ENCODE measurements at places on chromosomes 11 and 22.

GRCh38 chr11:94537031-94537600 lies 6.6 kb upstream of the FUT4 start:
- DNase-seq = no peak

DNA sequence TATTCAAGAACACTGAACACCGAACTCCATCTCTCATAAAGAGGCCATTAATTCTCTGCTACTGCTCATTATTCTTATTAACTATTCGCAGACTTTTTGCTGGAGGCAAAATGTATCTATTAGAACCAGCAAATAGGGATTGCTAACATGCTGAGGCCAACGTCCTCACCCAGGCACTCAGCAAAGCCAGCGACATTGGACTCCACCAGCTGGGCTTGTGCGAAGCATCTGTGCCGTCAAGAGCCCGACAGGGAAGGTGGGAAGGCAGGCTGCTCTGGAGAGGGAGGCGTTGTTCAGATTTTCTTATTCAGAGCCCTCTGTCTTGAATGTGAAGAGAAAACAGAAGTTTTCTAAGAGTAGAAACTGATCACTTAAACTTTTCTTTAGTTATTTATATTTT lies 615.6 kb upstream of the KIRREL3 start:
- DNase-seq = no peak

- DNase-seq = no peak
These were observed 562.6 kb upstream of the ANO3 start for GRCh38 chr11:25769287-25769686.

DNA sequence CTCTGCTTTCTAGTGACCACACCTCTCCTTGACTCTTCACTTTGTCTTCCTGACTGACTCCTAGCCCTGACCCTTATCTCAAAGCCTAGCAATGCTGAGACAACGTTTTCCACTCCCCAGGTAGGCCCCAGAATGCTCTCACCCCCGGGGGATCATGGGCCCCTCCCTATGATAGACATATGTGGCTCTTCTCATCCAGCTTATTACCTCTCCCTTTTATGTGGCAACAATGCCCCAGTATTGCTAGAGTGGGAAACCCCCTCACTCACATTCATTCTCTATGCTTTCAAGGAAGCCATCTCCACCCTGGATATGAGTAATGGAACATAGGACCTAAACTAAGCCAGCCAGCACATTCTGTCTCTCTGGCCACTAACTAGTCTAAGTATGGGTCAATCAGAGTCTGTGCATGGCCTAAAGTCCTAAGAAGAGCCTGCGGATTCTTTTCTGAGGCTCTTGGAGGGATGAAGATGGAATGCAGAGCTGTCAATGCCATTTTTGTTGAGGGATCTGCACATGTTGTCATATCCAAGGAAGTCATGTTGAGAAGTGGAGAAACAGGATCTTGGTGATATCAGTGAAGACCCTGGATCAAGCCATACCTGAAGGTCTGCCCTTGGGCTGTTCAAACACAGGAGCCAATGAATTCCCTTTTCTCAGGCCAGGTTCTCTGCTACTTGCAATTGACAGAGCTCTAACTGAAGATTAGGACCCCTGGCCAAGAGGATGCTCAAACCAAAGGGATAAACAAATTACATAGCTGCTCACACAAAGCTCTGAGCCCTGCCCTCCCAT lies 79.8 kb upstream of the GRK3 start:
- DNase-seq = peak; percentile 27

GRCh38 chr11:30960387-30960992 lies 374.3 kb upstream of the MPPED2 start:
- DNase-seq = no peak

- no peak for DNase-seq
These were observed 79.4 kb downstream of the RBMXL2 start for GRCh38 chr11:7167976-7168740.

GRCh38 chr11:27773884-27774283 lies 73.6 kb upstream of the BDNF start:
- no peak for DNase-seq

DNA sequence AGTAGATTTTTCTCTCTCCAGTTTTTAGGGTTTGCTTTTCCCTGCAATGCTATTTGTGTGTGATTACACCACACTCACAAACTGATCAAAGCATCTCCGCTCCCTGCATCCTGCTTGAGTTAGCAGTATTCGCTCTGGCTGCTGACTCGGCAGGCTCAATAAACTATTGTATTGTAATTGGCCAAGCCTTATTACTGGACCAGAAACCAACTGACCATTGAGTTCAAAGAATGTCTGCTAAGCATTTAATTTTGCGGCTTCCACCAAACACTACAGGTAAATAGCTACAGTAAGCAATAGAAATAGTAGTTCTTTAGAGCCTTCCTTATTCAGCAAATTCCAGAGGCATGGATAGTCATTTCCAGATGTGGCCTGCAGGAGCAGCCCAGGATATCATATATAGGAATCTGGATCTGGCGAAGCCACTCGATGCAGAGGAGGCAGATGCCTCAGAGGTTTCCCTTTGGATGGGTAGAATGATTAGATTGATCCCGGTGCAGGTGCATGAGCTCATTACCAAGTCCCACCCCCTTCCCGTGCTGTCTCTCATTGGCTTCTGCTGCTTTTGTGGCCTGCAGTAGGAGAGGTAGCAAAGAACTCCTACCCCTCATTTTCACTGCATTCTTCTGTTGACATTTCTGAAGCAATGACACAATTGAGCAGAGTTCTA lies 77.3 kb downstream of the COMMD9 start:
- no peak for DNase-seq

GRCh38 chr11:87254562-87254961 lies 216.8 kb downstream of the TMEM135 start:
- no peak for DNase-seq

DNA sequence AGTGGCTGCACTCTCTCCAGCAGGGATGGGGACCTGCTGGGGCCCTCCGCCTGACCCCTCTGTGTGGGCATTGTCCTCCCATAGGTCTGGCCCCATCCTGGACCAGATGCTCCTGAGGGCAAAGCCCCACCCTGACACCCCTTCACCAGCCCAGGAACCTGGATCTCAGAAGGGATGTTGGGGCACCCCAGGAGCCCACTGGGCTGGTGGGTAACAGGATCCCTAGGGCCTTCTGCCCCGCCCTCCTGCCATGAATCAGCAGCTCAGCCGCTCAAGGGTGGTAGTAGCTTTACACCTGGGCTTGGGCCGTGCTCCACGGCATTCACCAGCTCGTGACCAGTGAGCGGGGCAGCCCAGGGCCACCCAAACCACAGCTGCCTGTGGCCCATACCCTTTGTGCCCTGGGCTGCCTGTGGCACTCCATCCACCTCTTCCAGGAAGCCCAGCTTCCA lies 1.0 kb upstream of the MAPK12 start:
- no peak for DNase-seq

DNA sequence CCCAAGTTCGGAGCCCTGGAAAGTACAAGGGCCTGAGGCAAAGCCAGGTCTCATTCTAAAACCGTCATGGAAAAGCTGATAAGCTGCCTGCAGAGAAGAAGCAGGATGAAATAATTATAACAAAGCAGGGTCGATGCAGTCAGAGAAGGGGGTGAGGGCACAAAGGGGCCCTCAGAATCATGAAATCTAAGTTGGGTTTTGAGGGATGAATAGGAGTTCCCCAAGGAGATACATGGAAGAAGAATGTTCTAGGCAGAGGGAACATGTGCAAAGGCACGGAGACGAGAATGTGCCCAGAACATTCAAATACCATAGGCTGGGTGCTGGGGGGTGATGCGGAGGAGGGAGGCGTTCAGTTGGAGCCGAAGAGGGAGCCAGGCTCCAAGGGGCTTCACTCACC lies 25.0 kb downstream of the IGLL1 start:
- DNase-seq = no peak

- no peak for DNase-seq
These were observed 8.9 kb upstream of the MYBPC3 start for GRCh38 chr11:47361419-47361818.

DNA sequence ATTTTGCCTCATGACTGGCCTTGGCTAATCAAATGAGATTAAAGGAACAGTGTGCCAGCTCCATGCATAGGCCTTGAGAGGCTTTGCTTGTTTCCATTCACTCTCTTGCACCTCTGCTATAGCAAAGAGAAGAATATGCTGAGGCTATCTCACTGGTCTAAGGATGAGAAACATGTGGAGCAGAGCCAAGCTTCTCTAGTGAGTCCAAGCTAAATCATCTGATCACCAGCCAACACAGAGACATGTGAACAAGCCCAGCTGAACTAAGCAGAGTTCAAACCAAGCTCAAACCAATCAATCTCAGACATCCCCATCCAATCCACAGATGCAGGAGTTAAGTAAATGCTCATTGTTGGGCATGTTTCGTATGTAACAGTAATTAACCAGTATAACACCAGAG lies 69.4 kb upstream of the API5 start:
- DNase-seq = no peak

GRCh38 chr22:48258811-48259210 lies 1496.4 kb downstream of the TBC1D22A start:
- no peak for DNase-seq

DNA sequence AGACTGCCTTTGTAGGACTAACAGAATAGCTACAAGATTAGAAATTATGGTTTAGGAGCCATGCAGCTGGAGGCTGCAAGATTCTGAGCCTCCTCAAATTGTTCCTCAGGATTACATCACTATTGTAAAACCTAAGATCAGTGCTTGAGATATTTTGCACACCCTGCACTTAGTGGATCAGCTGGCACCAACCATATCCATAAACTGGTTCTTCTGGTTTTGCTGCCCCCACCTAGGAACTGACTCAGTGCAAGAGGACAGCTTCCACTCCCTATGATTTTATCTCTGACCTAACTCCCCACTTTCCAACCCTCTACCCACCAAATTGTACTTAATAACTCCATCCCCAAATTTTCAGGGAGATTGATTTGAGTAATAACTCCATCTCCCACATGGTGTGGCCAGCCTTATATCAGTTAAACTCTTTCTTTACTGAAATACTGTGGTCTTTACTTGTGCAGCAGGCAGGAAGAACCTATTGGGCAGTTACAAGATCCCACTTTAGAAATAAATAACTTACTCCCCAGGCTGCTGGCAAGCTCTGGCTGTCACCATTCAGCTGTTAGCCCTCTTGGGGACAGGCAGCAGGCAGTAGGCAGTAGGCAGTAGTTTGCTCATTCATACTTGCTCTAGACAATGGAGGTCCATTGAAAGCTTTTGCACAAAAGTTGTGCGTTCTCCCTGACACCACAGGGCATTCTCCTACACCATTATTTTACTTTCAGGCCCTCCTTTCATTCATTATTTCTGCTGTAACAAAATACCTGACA lies 119.0 kb downstream of the SLC17A6 start:
- no peak for DNase-seq

DNA sequence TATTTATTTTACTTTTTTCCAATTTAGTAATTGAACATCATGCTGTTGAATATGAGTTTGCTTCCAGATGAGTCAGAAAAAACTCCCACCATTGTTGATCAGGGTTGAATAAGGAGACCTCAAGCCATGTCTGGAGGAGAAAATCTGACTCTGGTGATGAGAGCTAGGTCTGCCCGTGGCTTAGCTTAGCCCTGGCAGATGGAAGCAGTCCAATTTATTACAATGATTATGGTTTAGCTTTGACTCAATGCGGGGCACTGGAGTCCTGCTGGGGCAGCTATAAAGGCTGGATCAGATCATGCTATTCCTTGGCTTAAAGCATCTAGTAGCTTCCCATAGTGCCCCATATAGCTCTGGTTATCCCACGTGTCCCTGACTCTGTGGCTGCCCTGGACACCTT lies 506.5 kb downstream of the MN1 start:
- no peak for DNase-seq

DNA sequence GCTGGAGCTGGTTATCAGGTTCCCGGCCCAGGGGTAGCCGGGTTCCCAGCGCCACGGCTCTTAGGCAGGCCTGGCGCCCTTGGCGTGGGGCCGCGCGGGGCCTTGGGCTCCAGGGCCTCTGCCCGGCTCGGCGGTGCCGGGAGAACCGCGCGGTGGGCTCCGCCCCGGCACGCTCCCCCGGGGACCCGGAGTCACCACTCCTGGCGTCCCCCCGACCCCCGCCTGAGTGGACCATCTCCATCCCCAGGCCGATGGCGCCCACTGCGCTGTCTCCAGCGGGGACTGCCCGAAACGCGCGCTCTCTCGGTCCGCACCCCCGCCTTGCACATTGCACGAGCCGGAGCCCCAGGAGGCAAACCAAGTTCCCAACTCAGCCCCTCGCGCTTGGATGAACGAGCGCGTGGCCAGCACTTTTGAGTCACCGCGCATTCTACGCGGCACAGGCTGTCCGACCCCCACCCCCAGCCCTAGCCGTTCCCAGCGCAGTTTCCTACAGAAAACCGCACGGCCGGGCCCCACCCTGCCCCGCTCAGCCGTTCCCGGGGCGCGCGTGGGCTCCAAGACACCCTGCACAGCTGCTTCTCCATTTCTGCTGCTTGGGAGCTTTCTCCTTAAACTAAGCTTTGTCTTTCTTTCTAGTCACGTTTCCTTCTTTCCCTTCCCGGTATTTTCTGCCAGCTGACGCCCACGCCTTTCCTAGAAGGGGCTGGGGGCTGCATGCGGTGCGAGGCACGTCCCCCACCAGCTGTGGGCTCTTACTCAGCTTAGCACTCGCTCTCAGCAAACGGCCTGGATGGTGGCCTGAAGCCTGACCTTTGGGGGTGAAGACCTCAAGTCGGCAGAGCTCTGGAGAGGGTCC lies 650 bp upstream of the CHID1 start:
- peak; percentile 24 for DNase-seq

DNA sequence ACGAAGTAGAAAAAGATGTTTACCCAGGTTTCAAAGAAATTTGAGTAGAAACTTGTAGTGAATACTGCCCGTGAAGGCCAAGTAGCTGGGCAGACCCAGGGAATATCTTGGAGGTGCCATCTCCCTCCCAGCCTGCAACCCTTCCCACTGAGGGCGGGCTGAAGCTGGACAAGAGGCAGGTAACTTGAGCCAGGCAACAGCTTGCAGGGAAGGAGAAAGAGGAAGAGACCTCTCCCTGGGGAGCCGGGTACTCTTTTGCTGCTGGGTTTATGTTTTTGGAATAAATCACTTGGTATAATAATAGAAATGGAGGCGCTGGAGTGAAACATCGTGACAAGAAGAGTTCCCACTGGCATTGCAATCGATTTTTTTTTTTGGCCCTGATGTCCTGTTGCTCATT lies 49.4 kb upstream of the JAM3 start:
- DNase-seq = no peak

DNA sequence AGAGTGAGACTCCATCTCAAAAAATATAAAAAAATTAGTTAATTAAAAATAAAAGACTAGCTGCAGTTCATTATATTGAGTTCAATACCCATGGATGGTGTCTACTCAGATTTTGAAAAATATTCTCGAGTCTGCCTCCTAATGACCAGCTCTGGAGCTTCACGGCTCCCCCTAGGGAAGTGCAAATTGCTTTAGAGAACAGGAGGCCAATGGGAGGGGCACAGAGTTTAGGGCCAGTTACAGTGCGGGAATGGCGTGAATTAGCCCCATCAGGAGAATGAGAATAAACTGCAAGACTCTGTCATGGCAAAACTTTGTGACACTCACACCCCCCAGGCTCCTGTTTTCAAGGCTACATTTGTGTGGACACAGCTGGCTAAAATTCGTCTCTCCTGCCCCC lies 4.6 kb downstream of the FGF4 start:
- no peak for DNase-seq

DNA sequence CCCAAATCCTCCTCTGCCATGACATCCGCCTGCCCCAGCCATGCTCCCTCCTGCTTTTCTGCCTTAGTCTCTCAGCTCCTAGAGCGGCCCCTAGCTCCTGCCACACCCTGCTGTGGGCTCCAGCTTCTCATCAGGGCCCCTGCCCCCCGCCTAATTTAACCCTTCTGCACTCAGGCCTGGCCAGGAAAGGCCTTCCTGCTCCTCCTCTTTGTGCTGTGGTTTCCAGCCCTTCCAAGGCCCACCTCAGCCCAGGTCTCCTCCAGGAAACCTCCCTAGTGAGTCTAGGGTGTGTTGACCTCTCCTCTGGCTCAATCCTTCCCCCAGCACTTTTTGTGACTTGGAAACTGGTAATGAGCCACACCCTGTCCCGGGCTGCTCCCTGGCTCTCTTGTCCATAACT lies 11.3 kb downstream of the PTPN5 start:
- DNase-seq = no peak

Data from stimulated activated CD4-positive, alpha-beta T cell treated with anti-CD3 and anti-CD28 coated beads, Interleukin-15, amount 100 ng/mL, for 48 hours (primary cell).